ENCODE measurements at places on chromosomes 5 and 9.

GRCh38 chr5:887947-888637, 4.5 kb downstream of the BRD9 start:
- no peak for DNase-seq

DNA sequence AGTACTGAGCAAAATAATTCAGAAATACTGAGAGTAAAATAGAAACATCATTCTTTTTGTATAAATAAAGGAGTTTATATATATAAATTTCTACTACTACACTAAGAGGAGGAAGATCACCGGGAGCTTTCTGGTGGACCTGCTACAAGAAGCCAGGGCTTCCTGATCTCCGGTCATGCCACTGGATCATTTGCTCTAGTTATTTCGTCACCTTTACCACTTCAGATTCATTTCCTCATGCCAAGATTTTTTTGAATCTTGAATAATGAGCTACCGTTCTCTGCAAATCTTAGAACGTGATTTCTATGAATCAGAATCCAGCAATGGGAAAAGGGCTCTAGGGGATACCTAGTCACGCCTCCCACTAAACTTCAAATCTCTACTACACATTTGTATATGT, 51.9 kb upstream of the TBC1D9B start:
- no peak for DNase-seq

GRCh38 chr5:72166070-72166979, 59.0 kb downstream of the MAP1B start:
- DNase-seq = no peak

- no peak for DNase-seq
Observed at GRCh38 chr9:72734631-72735030, 213.2 kb downstream of the TMC1 start.

GRCh38 chr5:58099257-58099656, 360.6 kb downstream of the PLK2 start:
- DNase-seq = no peak
